ENCODE measurements at places on chromosomes 16 and 17. TPM values are rescaled to one million over a fixed set of nuclear protein-coding genes. Genes with fewer than 3 reads are reported as not detected.

VAT1L gene
- total RNA-seq: 2.4 TPM

CPSF4L gene
- not detected for total RNA-seq

OR2C1 gene
- 0.30 TPM for total RNA-seq

SEPTIN1 gene
- total RNA-seq: 0.69 TPM

WFDC1 gene
- total RNA-seq: 5.8 TPM

MAF gene
- 31.6 TPM for total RNA-seq

ZSCAN10 gene
- not detected for total RNA-seq

ZNF652 gene
- total RNA-seq: 27.5 TPM

TANGO6 gene
- 11.5 TPM for total RNA-seq

HS3ST3B1 gene
- total RNA-seq: 5.3 TPM

TMEM100 gene
- total RNA-seq: 21.2 TPM

ZNF286A gene
- total RNA-seq: 28.9 TPM

TNFSF13 gene
- 1.7 TPM for total RNA-seq

ETV4 gene
- 3.0 TPM for total RNA-seq

RBFOX1 gene
- 4.8 TPM for total RNA-seq

DOC2B gene
- 4.4 TPM for total RNA-seq

EPOP gene
- 0.49 TPM for total RNA-seq

IRX3 gene
- total RNA-seq: 13.1 TPM

PERCC1 gene
- not detected for total RNA-seq

TP53TG3D gene
- total RNA-seq: not detected

FBXO31 gene
- total RNA-seq: 23.7 TPM

FBXW10B gene
- 3.6 TPM for total RNA-seq

GNG13 gene
- not detected for total RNA-seq

CDH1 gene
- total RNA-seq: 83.0 TPM

TSPOAP1 gene
- 3.9 TPM for total RNA-seq

C1QTNF1 gene
- 15.8 TPM for total RNA-seq

RNF222 gene
- 3.3 TPM for total RNA-seq

MYH2 gene
- 79.7 TPM for total RNA-seq

CCDC43 gene
- 20.3 TPM for total RNA-seq

DNAH3 gene
- total RNA-seq: 0.10 TPM

TBC1D3B gene
- total RNA-seq: 0.39 TPM

MEIOB gene
- 0.39 TPM for total RNA-seq

DBNDD1 gene
- 0.79 TPM for total RNA-seq

SYCE1L gene
- total RNA-seq: 0.99 TPM

TP53TG3F gene
- total RNA-seq: not detected

CASKIN1 gene
- 0.79 TPM for total RNA-seq

OR3A2 gene
- 0.30 TPM for total RNA-seq

CDYL2 gene
- total RNA-seq: 2.8 TPM

CRYM gene
- total RNA-seq: 3.2 TPM

RMI2 gene
- 8.7 TPM for total RNA-seq

PLA2G10 gene
- total RNA-seq: not detected
